ENCODE measurements at places on chromosomes 6 and 20.
A peak's percentile ranks its signal among the peaks of the same experiment; 100 is the strongest.

GRCh38 chr6:78390066-78390465 is 477.3 kb upstream of the IRAK1BP1 start:
- DNase-seq, result no peak

GRCh38 chr6:166565084-166565967 is 21.2 kb downstream of the RAMACL start:
- DNase-seq, result no peak

- no peak for DNase-seq
Observed at GRCh38 chr6:41494212-41495110, 51.7 kb upstream of the FOXP4 start.

DNA sequence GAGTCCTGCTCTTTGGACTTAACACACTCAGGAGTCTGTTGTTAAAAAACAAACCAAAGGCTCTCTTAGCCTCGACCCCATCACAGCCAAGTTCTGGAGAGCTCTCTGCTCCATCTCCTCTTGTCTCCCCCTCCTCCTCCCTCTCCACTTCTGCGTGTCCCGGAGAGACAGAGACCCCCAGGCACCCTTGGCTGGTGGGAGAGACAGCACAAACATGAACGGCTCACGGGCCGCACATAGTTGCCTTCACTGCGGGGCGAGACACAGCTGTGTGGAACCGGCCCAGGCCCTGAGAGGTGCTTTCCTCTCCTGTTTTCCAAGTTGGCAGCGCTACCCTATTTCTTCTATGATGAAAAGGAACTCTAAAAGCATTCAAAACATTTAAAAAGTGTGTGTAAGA is 23.3 kb upstream of the MYT1 start:
- no peak for DNase-seq

DNA sequence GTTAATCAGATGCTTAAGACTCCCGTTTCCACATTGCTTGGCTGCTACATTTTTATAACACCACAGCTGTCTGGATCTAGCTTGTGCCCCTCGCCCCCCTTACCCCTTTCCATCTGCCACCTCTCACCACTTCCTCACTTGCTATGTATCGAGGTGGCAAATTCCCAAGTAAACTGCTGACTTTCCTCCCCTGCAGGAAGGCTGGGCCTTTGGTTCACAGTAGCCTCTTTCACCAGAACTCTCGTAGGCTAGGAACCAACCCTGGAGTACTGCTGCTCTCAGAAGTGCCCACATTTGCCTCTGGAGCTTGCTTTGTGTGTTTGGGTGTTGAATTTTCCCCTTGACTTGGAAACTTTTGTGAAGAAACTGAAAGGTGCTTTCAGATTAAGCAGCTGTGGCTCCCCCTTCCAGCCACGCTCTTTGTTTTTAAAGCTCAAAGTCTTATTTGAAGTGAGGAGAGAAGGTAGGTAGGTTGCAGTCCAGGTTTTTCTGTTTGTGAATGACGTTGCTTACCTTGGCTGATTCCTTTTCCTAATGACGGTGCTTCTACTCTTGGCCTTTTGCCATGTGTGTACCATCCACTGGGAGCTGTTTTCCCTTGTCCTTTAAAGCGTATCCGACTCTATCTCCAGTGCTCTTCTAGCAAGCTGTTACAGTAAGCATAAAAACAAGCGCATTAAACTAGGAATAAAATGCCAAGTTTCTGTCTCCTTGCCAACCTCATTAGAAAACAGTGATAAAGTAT is 90.4 kb downstream of the CARMIL1 start:
- no peak for DNase-seq

DNA sequence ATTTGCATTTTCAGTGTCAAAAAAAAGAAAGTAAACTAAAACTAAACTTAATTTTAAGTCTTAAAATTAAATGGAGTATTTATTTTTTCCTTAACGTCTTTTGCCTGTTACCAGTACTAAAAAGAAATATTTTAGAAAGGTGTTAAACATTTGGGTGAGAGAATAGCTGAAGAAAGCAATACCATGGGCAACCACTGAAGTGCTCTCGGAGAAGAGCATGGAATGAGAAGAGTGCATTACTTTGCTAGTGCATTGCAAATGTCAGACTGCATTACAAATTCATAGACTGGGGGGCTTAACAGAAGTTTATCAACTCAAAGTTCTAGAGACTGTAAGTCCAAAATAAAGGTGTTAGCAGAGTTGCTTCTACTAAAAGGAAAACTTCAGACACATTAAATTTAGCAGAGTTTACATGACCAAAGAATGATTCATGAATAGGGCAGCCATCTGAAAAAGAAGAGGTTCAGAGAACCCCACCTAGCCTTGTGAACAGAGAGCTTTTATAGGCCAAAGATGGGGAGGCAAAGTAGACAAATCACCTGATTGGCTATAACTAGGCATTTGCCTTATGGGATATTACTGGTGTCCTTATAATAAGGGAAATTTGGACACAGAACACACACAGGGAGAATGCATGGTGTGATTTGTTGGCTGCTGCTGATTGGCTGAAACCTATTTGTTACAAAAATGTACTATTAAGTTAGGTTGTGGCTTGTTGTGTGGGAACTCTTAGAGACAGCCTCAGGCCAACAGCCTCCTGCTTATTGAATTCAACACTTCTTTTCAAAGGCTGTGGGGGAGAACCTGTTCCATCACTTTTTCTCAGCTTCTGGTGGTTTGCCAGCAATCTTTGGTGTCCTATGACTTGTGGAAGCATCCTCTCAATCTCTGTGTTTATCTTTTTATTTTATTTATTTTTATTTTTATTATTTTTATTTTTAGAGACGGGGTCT is 106.7 kb upstream of the RREB1 start:
- no peak for DNase-seq

DNA sequence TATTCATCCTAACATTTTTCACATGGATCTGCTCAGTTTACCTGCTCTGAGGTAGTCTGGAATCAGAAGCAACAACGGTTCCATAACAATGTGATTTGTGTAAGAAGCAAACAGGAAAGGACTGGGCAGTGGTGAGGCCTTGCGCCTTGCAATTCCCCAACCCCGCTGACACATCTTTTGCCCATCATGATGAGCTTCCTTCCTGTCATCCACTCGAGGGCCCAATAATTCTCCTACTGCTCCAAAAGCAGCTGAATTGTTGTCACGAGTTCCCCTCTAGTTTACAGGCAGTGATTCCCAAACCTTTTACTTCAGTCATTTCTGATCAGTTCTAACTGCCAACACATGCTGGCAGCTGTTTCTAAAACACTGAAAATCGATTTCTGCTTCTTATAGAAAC is 22.9 kb downstream of the STX7 start:
- peak; percentile 59 for DNase-seq

DNA sequence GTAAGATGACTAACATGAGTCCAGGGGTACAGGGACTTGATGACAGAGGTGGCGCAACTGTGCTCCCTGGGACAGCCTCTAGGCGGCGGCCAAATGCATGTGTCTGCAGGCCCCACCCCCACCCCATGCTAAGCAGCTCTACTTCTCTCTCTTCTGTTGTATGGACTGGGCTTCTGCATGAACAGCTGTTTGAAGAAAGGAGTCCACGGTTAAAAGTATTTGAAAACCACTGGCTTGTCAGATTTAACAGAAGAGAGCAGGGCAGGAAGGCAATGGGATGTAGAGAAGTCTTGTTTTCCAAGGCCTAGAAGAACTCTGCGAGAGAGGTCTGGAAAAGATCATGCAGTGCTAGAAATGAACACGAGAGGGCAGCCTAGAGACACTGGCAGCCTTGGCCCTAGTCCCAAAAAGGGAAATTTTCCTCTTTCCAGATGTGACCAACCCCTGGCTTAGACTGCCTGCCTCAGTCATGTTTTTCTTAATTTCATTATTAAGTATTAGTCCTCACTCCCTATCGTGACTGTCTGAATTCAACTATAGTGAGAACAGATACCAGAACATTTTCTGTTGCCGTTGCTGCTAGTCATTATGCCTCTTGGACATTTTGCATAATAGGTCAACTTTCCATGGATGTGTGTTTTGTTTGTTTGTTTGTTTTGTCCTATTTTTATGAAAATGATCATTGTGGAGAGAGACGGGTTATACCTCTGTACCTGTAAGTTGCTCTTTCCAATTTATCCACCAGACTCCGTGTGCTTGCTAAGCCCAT is 265.0 kb downstream of the ADGRG6 start:
- peak; percentile 60 for DNase-seq

- no peak for DNase-seq
Observed at GRCh38 chr6:70973604-70974003, 16.7 kb upstream of the B3GAT2 start.

DNA sequence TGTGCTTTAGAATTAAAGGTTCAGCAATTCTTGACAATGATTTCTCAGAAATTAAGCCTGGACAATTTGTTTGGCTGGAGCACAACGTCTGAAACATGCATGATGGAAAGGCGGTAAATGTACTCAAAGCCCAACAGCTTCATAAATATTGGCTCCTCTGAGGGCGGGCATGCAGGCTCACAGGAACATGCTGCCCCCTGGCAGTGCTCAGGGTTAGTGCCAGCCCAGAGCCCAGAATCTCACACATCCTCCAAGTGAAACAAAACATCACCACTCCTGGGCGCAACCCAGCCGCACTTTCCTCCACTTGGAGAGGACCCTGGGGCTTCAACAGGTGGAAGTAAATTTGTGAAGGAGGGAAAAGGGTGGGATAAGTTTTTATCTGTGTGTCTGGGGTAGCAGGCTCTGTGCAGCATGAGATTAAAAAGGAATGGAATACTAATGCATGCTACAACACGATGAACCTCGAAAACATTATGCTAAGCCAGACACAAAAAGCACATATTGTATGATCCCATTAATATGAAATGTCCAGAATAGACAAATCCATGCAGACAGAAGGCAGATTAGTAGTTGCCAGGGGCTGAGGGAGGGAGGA is 54.1 kb upstream of the PTPRT start:
- no peak for DNase-seq

DNA sequence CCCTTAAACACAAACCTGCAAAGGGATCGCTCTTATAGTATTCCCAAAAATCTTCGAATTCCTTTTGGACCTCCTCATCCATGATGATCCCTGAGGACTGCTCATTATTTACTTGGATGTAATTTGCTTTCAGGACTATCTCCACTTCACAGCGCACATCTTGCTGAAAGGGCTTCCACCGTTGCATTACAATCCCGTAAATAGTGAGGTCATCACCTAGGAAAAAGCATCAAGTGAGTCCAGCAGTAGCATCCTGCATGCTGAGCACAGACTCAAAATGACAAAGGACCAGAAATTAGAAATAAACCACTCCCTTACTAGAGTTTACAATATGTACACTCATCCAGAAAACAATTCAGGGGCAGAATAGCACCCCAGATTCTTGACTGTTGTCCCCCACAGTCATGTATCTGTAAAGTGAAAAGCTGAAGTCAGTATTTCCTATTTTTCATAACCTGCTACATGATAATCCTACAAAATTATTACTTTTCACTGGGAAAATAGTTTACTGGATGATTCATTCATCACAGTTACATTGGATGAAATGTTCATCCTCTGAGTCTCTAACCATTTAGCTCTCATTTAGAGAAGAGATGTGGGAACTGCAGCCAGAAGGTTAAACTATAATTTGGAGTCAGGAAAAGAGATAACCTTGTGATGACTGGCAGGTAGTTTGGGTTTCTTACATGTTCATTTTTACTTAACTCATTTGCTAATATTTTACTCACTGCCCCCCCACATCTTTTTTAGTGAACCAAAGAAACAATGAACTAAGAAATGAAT is 17.2 kb downstream of the MCM9 start:
- DNase-seq, result no peak

GRCh38 chr6:33857093-33857931 is 53.5 kb upstream of the MLN start:
- no peak for DNase-seq

GRCh38 chr20:54083459-54083858 is 13.1 kb upstream of the BCAS1 start:
- DNase-seq, result no peak

DNA sequence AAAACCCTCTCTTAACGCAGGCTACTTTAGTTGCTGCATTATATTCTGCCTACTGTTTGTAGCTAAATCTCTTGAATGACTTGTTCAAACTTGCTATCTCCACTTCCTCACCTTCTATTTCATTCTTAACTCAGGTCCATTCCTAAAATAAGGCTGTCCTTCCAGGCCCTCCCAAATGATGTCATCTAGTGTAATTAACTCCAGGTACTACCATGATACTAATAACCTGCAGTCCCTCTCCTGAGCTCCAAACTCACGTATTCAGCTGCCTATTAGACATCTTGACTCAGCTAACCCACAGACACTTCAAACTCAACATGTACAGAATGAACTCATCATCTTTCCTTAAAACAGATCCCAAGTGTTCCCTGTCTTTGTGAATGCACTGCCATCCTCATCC is 10.5 kb upstream of the TOP1 start:
- no peak for DNase-seq

GRCh38 chr6:156963712-156964700 is 186.8 kb downstream of the ARID1B start:
- DNase-seq, result no peak

GRCh38 chr20:4600308-4601014 is 121.2 kb upstream of the PRND start:
- DNase-seq, result no peak

DNA sequence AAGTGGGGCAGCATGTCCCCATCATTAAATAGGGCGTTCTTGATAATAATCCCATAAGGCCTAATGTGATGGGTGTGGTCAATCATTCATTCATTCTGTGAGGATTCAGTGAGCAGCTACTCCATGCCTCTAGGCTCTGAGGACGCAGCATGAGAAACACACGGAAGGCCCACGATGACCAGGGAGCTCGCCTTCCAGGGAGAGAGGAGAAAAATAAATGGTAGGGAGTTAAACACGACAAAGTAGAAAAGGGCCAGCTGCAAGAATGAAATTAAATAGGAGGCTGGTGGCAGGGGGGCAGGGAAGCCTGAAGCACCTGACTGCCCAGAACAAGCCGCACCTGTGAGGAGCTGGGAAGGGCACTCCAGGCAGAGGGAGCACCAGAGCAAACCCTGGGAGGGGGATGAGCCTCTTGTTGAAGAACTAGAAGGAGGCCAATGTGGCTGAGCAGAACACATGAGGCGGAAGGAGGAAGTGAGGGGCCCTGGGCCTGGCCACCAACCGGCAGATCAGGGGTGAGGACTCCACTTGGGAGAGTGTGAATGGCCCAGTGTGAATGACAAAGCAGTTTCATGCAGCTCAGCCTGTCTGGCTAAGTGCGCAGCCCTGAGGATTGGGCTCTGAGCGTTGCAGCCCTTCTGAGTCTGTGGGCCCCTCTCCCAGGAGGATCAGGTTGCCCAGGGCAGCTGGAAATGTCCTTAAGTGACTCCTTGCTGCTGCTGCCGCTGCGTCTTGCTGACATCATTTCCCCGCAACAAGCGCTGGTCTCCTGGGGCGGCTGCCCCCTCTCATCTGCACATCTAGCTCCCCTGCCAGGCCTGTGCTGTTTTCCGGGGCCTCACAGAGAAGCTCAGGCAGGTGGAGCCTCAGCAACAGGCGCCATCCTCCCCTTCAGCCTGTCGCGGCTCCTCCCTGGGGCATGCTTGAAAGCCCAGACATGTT is 99.9 kb downstream of the CDH26 start:
- DNase-seq, result no peak

DNA sequence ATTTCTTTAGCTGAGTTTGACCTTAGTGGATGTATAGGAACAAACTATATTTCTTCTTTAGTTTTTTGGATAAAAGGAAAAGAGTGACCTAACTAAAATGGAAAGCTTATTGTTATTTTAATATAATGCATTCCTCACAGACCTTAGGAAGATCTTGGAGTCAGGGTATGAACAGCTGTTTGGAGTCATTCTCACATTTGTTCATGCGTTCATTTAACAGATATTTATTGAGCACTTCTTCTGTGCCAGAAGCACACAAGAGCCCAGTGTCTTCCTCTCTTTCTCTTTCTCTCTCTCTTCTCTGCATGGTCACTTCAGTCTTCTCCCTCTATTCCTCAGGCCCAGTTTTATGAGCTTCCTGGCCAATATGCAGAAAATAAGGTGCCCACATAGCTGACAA is 744.0 kb upstream of the MAP3K7 start:
- DNase-seq, result no peak

Data from kidney capillary endothelial cell (primary cell).